ENCODE measurements at places on chromosomes 1 and 21.

DNA sequence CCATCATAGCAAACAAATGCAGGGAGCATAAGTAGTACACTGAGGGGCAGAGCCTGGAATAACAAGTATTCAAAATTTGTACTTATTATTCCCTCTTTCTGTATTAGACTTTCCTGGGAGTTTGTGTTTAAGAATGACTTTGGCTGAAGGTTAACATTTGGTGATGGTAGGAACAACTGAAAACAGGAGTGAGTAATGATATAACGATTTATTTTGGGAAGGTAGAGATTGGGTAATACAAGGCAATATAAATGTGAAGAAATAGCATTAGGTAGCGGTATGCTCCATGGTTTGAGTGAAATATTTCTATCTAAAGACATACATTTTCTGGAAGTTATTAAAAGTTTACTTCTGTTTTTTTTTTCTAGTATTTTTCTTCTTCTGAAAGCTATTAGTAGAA is 18.5 kb upstream of the C1orf21 start:
- no peak for DNase-seq

DNA sequence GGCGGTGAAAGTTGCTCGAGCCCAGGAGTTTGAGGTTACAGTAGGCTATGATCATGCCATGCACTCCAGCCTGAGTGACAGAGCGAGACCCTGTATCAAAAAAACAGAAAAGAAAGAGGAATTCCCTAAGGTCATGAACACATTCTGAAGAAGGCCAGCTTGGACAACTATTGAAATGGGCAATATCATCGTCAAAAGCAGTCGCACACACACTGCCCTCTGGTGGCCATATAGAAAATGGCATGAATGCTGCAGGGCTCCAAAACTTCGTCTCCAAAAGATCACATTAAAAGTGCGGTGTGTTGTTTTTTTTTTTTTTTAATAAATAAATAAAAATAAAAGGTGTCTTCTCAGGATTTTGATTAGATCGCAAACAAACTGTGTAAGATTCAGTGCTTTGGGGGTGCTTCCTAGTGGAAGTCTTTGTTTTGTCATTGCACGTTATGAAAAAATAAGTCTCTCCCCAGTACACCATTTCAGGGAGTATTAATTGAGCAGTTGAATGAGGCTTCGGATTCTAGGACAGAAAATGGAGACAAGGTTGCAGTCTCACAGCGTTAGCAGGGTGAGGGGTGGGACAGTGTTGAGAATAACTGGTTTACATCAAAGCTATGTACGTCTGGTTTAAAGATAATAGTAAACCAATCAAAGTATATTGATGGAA is 87.5 kb upstream of the FMN2 start:
- DNase-seq = peak; percentile 35

- no peak for DNase-seq
These were observed 34.1 kb downstream of the PTPRF start for GRCh38 chr1:43564551-43565348.

- DNase-seq = no peak
These were observed 89.2 kb downstream of the RIPK4 start for GRCh38 chr21:41677671-41678015.

- peak; percentile 56 for DNase-seq
These were observed 141.1 kb upstream of the IRF2BP2 start for GRCh38 chr1:234750922-234751627.

- peak; percentile 26 for DNase-seq
These were observed 176.8 kb upstream of the USP25 start for GRCh38 chr21:15552914-15553494.

DNA sequence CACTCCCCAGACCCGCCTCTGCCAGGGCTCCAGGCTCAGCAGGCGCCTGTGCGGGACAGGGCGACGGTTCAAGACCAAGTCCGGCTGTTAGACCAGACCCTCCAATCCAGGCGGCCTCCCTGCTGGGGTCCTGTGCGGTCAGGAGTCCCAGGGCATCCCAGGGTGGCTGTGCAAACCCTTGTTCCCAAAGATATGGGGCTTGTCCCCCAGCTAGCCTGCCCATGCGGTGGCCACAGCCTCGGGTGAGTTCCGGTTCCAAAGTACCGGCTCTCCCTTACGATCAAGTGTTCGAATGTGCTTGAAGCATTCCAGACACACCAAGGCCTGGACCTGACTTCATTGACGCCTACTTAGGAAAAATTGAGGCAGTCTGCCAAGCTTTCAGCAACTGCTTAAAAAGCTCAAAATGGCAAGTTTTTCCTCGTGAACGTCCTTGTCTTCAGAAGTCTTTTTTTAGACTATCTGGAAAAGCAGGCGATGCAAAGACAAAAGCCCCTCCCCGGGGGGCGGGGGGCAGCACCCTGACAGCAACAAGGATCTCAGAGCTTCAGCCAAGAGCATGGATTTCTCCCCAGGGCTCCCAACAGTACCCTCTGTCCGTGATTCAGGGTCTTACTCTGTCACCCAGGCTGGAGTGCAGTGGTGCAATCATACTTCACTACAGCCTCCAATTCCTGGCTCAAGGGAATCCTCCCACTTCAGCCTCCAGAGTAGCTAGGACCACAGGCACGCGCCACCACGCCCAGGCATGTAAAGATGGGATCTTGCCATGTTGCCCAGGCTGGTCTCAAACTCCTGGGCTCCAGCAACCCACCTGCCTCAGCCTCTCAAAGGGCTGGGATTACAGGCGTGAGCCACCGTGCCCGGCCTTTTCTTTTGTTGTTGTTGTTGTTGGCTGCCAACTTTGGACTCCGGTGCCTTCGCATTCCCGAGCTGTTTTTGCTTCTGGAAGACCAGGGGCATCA is 2.3 kb downstream of the FAAP20 start:
- DNase-seq = no peak

DNA sequence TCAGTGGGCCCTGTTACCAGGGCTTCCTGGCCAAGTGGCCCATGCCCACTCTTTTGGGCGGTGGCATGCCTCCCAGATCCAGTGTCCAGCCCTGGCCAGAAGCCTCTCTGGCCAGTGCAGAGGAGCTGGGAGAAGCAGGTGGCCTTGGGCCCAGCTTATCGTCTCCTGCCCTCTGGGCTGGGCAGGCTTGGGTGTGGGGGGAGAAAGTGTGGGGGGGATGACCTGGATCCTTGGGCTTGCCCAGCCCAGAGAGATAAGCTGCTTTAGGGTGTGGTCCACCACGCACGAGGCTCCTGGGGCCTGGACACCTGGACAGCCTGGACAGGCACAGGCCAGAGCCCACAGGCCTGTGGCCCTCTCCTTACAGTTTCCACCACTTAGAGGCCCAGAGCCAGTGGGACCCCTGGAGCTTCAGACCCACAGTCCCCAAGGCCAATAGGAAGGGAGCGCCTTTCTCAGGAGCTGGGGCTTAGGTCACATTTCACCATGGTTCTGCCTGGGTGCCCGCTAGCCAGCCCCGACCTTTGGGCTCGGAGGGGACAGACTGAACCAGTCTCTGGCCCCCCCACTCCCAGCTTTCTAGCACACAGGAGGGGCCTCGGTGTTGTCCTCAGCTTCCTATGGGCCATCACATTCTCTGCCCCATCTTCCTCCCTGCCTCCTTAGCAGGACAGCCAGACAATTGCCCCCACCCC is 1.8 kb downstream of the ESPN start:
- DNase-seq = no peak

DNA sequence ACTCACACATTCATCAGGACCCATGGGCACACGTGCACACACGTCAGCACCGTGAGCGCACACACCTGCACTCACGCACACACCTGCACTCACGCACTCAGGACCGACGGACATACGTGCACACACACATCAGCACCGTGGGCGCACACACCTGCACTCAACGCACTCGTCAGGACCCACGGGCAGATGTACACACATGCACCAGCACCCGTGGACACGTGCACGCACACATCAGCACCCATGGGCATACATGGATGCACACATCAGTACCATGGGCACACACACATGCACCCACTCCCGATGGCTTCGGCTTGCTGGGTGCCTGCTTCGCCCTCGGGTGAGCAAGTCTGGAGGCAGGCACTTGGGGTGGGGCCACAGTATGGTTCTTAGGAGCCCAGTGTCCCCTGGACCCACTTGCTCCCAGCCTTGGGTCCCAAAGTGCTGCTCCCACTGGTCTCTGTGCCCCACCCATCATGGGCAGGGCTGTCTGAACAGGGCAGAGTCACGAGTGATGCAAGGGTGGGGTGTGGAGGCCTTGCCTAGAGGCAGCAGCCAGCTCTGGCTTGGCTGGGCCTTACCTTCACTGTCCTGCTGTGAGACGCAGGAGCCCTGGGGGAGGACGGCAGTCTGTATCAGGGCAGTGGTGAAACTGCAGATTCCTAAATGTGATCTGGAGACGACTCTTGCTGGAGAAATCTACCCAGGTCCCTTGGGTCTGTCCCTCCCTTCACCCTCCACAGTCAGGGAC is 49.8 kb downstream of the SKI start:
- DNase-seq = peak; percentile 42

DNA sequence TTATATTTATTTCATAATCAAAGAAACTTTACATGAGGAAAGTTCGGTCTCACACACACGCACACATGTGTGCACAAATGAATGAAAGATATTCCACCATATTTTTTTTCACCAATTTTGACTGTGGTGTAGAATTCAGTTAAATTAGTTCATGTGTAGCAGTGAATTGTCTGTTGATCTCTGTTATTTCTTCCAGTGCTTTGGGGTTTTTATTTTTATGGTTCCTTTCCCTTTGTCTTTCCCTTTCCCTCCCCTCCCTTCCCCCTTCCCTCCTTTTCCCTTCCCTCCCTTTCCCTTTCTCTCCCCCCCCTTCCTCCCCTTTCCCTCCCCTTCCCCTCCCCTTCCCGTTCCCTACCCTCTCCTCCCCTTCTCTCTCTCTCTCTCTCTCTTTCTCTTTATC is 8.9 kb downstream of the RYR2 start:
- DNase-seq = no peak

GRCh38 chr1:32536117-32536516 is 3.1 kb upstream of the ZBTB8A start:
- DNase-seq = no peak

- DNase-seq = no peak
These were observed 368.5 kb upstream of the DPYD start for GRCh38 chr1:98289311-98289710.

DNA sequence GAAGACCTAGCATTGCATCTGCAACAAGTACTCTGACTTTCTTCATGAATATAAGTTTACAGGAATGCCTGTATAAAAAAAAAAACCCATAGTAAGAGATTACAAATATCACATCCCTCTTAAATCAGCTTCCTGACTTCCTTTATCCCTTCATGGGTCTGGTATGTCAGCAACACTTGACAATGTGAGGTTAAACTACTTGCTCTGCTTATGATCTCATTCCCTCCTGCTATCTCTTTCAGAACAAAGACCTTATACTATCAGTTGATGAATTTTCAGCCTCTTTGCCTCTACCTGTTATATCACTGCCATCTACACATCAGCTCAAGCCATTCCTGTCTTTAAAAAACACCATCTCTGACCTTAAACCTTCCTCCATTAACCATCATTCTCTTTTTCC is 130.9 kb upstream of the SAMSN1 start:
- no peak for DNase-seq

DNA sequence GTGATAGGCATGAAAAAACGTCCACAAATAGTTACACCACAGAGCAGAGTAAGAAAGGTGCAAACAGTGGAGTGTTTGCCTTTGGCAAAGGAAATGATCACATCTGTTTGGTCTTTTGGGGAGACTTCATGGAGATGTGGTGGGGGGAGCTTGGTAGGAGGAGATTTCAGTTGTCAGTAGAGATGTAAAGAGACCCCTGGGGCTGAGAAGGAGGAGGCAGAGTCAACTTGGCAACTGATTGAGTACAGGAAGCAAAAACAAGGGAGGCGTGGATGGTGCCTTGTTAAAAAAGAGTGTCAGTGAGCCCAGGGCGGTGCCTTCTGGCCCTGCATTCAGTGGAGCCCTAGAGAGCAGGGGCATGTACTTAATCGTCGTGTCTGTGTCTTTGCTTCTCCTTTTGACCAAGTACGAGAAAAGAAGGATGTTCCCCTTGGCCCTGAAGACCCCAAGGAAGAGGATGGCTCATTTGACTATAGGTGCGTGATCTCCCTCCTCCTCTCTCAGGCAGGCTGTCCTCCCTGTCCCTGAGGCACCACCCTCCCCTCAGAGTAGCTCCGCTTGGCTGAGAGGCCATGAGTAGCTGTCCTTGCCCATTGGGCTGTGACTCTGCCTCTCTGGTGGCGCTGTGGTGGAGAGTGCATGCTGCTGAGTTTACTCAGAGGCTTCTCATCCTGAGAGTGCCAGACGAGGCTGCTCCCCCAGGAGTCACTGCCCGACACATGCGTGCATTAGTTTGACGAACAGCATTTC is 30.4 kb upstream of the CNTN2 start:
- DNase-seq = no peak

GRCh38 chr21:46025113-46025770 is 43.7 kb downstream of the COL6A1 start:
- DNase-seq = no peak

DNA sequence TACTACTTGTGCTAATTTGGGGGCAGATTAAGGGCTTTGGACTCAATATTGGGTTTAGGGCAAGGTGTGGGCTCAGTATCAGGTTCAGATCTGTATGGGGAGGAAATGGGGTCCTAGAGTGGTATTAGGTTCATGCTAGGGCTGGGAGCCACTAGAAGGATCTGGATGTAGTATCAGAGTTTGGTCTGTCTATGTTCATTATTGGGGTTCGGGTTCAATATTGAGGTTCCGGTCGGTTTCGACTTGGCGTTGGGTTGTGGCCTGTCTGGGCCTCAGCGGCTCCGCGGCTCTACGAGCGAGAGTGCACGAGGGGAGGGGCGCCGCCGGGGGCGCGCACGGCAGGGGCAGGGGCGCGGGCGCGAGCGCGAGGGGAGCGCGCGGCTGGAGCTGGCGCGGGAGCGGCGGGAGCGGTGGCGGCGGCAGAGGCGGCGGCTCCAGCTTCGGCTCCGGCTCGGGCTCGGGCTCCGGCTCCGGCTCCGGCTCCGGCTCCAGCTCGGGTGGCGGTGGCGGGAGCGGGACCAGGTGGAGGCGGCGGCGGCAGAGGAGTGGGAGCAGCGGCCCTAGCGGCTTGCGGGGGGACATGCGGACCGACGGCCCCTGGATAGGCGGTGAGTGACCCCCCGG is at the start of gene PTPRF:
TSS of gene PTPRF (plus strand) at position 401 of the 624 bp plus-strand sequence. CDS start 14,193 bp downstream, outside the sequence.
- DNase-seq = no peak

GRCh38 chr1:71240656-71241055 is 159.8 kb upstream of the ZRANB2 start:
- DNase-seq = no peak

DNA sequence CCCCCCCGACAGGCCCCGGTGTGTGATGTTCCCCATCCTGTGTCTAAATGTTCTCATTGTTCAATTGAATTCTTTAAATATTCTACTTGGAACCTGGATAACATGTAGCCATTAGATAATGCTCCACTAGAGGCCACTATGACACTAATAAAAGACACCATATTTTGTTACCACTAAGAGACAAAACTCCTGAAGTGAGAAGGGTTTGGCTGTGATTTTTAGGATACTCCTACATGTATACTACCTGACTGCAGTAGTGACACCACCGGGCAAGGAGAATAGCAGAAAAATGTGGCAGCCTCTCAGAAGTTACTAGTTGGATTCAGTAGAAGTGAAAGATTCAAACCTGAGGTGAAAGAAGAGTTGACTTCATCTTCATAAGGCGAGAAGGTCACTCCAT is 36.0 kb downstream of the F5 start:
- peak; percentile 69 for DNase-seq

GRCh38 chr1:24233684-24234600 is 46.9 kb upstream of the IFNLR1 start:
- no peak for DNase-seq
